ENCODE measurements at places on chromosomes 6 and 20.

DNA sequence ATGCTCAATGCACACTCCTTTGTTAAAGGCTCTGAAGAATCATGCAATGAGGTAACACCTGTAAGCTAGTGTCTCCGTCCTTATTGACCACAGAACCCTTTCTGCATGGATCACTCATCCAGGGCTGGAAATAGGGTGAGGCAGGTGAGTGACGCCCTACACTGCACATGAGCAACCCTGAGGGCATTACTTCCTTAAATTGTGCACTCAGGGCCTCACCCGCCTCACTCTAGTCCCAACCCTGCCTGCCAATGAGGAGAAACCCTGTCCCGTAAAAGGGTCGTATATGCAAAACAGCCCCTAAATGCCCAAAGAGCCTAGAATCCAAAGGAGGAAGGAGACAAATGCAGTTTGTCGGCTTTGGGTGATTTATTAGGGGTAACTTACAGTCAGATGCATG is 33.6 kb upstream of the NOP56 start:
- no peak for DNase-seq

DNA sequence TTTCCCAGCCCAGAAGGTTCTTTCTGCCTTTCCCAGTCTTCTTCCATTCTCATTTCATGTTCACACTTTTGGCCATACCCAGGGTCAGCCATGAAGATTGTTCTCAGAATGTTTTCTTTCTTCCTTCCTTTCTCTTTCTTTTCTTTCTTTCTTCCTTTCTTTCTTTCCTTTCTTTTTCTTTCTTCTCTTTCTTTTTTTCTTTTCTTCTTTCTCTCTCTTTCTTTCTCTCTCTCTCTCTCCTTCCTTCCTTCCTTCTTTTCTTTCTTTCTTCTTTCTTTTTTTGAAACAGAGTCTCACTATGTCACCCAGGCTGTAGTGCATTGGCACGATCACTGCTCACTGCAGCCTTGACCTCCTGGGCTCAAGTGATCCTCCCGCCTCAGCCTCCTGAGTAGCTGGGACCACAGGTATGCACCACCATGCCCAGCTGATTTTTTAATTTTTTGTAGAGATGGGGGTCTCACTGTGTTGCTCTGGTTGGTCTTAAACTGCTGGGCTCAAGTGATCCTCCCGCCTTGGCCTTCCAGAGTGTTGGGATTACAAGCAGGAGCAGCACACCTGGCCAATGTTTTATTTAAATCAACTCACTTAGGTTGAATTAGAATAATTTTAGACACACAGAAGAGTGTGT is 13.1 kb upstream of the FAM110A start:
- peak; percentile 10 for DNase-seq

DNA sequence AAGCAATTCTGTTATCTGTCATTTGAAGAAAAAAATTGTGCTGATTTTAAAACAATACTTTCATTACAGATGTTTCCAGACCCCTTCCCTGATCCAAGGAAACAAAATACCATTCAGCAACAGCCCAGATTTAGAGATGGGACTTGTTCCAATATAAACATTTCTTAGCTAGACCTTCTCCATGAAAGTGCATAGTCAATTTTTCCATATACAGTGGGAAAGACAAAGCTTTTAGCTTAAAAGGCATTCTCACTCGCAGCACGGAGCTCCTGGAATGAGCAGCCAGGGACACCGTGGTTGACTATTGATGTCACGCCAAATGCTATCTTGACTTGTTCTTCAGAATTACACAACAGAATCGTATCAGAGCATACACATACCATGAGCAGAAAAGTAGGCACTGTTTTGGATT is 21.5 kb downstream of the LAMA4 start:
- DNase-seq: no peak

- DNase-seq: no peak
Measured at GRCh38 chr6:119277052-119277451, 72.5 kb downstream of the MAN1A1 start.

DNA sequence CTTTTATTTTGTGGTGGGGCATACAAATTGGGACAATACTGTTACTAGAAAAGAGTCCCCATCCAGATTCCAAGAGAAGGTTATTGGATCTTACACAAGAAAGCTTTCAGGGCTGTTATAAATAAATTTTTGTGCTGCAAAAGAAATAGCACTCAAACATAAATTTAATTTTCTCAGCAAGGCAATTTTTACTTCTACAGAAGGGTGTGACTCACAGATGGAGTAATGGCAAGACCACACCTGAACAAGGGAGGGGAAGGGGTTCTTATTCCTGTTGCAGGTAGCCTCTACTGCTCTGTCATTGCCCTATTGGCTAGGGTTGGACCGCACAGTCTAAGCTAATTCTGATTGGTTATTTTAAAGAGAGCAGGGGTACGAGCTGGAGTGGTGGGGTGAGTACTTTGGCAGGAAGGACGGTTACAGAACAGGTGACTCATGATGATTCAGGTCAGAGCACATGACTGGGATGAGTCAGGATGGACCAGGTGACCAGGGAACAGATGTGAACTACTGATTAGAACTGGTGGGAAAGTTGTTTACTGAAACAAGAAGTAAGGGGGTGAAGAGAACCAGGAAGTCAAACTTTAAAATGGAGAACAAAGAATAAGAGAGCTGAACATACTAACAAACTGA is 41.1 kb downstream of the CNR1 start:
- DNase-seq: no peak
